ENCODE measurements at places on chromosomes 7 and 10. TPM values are rescaled to one million over a fixed set of nuclear protein-coding genes. Genes with fewer than 3 reads are reported as not detected.

The WDR11 gene
- 32.6 TPM for total RNA-seq

The PNLIPRP1 gene
- not detected for total RNA-seq

The KLLN gene
- not detected for total RNA-seq

The SUN3 gene
- not detected for total RNA-seq

The DLG5 gene
- 22.6 TPM for total RNA-seq

All from MG63 (cell line).